Activated T-helper 2 cell treated with anti-CD3 and anti-CD28 coated beads, Interferon-gamma antibody, Interleukin-2, Interleukin-4, amounts not matched to agents 10 μg/mL and 5 μg/mL and 100 μg/mL, durations not matched to agents 14 hours and 24 hours and 36 hours (primary cell): ENCODE measurements at places on chromosomes 12 and 14. TPM values are rescaled to one million over a fixed set of nuclear protein-coding genes. Genes with fewer than 3 reads are reported as not detected.

DNA sequence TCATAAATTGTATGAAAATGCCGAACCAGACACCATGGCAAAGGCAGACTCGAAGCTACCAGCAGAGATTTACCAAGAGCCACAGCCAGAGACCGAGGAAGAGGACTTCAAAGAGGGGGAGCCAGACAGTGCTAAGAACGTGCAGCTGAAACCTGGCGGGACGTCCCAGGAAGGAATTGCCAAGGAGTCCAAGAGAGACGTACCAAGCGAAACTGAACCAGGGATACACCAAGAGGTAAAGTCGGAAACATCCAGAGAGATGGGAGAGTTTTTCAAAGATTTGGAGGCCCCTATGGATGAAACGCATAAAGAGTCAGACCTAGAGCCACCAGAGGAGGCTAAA lies 294 bp downstream of the SAMD15 start:
- peaks cover 2% of the 10 kb centered on the region for H3K27me3 ChIP-seq
- H3K4me3 ChIP-seq = no peak overlapping the region
- peaks cover 34% of the 10 kb centered on the region for H3K4me1 ChIP-seq
- DNase-seq = no peak

GRCh38 chr14:50036211-50036610 lies 80.2 kb downstream of the VCPKMT start:
- peaks cover 49% of the 10 kb centered on the region for H3K4me1 ChIP-seq
- H3K27ac ChIP-seq = no peak overlapping the region
- no peaks in the 10 kb centered on the region for H3K27me3 ChIP-seq
- no peak for DNase-seq
- H3K36me3 ChIP-seq = peaks cover 45% of the 10 kb centered on the region

DNA sequence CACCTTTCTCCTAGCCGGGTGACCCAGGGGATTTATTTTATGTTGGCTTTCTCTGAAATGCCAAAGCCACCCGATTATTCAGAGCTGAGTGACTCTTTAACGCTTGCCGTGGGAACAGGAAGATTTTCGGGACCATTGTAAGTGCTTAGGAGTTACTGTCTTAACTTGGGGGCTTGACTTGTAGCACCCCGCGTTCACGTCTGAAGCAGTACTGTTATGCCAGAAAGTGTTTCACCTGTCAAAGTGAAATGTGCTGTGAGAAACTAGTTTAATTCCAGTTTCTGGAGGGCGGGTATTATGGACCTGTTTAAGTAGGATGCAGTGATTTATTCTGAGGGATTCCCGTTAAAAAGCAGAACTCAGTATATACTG lies 218 bp downstream of the LYSET start:
- H3K27ac ChIP-seq = peak overlapping the region; percentile 89
- peaks cover 34% of the 10 kb centered on the region for H3K36me3 ChIP-seq
- peak overlapping the region; percentile 93 for H3K4me3 ChIP-seq
- H3K4me1 ChIP-seq = peaks cover 28% of the 10 kb centered on the region
- DNase-seq = no peak

DNA sequence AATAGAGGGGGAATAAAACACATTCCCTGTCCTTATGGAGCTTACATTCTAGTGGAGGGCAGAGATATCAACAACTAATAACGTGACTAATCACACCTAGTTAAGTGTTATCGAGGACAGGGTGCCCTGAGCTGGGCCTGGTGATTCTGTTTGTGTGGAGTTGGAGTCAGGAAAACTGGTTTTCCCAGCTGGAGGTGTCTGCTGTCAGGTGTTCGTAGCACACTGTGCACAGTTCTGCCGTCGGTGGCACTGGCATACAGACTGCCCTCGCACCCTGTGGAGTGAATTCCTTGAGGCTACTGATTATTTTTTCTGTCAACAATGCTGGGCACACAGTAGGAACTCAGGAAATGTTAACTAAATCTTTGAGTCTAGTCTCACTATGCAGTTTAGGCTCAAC lies 900 bp upstream of the MTERF2 start:
- H3K4me3 ChIP-seq = no peak overlapping the region
- H3K27ac ChIP-seq = no peak overlapping the region
- H3K36me3 ChIP-seq = peaks cover 23% of the 10 kb centered on the region
- no peak for DNase-seq
- H3K4me1 ChIP-seq = peaks cover 34% of the 10 kb centered on the region
- H3K27me3 ChIP-seq = peaks cover 3% of the 10 kb centered on the region

The RNASE7 gene
- not detected in 2 replicates for total RNA-seq

The PTPRO gene
- 0.41 TPM in 1 of 2 replicates, not detected in the other for total RNA-seq

GRCh38 chr12:110176745-110177144 lies 52.6 kb downstream of the IFT81 start:
- no peak overlapping the region for H3K27ac ChIP-seq
- no peaks in the 10 kb centered on the region for H3K36me3 ChIP-seq
- H3K4me1 ChIP-seq = no peaks in the 10 kb centered on the region
- peaks cover 1% of the 10 kb centered on the region for H3K27me3 ChIP-seq
- DNase-seq = no peak
- no peak overlapping the region for H3K4me3 ChIP-seq

The MIPOL1 gene
- not detected in 2 replicates for total RNA-seq

DNA sequence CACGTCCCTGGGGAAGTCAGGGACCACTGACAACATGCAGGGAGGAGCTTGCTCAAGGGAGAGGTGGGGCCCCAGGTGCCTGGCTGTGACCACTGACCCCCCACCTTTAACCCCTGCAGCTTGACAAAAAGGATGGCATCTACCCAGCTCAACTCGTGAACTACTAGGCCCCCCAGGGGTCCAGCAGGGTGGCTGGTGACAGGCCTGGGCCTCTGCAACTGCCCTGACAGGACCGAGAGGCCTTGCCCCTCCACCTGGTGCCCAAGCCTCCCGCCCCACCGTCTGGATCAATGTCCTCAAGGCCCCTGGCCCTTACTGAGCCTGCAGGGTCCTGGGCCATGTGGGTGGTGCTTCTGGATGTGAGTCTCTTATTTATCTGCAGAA lies 26.3 kb downstream of the HIP1R start:
- H3K27me3 ChIP-seq = no peaks in the 10 kb centered on the region
- H3K4me1 ChIP-seq = no peaks in the 10 kb centered on the region
- H3K27ac ChIP-seq = no peak overlapping the region
- DNase-seq = no peak
- peaks cover 17% of the 10 kb centered on the region for H3K36me3 ChIP-seq

- H3K36me3 ChIP-seq = peaks cover 41% of the 10 kb centered on the region
- H3K27me3 ChIP-seq = no peaks in the 10 kb centered on the region
- no peak overlapping the region for H3K4me3 ChIP-seq
- DNase-seq = no peak
- H3K27ac ChIP-seq = no peak overlapping the region
These were observed 13.0 kb downstream of the NUDT4 start for GRCh38 chr12:93390549-93391297.

The HCFC2 gene
- 8.7 and 9.1 TPM in 2 replicates for total RNA-seq

DNA sequence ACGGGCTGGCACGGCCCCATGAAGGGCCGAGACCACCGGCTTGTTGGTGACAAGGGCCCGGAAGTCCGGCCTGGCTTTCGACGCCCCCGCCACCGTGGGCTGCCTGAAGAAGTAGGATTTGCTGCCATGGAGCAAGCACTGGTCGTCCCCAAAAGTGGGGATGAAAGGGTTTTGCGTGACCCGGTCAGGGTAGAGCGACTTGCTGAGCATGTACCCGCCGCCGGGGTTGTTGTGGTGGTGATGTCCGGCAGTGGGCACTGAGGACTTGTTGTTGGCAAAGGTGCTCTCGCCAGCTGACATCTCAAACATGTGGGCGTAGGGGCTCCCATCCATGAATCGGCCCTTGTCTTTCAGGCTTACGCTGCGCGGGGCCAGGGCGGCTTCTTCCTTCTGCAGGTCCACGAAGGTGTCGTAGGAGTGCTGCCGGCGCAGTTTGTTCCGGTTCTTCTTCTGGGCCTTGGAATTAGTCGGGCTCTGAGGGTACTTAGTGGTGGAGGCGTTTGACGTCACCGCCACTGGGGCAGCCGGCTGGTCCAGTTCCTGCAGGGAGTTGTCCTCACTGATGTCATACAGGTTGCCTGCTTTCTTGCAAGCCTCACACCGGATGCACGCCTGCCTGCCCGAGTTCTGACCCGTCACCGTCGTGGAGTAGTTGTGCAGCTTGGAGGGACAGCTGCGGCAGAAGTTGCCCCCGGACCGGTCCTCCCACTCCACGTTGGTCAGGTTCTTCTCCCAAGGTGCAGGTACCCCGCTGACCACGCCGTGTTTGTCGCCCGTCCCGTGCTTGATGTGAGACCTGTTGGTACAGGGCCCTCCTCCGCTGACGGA lies 366.6 kb downstream of the EMP1 start:
- no peak for DNase-seq
- no peak overlapping the region for H3K4me3 ChIP-seq
- no peaks in the 10 kb centered on the region for H3K36me3 ChIP-seq
- no peaks in the 10 kb centered on the region for H3K4me1 ChIP-seq
- no peaks in the 10 kb centered on the region for H3K27me3 ChIP-seq
- no peak overlapping the region for H3K27ac ChIP-seq

The LYZ gene
- not detected in 2 replicates for total RNA-seq

GRCh38 chr12:47945341-47945728 lies 18.1 kb upstream of the TMEM106C start:
- H3K36me3 ChIP-seq = no peaks in the 10 kb centered on the region
- H3K27me3 ChIP-seq = peaks cover 10% of the 10 kb centered on the region
- H3K27ac ChIP-seq = no peak overlapping the region
- DNase-seq = no peak
- no peak overlapping the region for H3K4me3 ChIP-seq

- H3K4me3 ChIP-seq = peak overlapping the region; percentile 0
- H3K27ac ChIP-seq = peak overlapping the region; percentile 74
- H3K4me1 ChIP-seq = peaks cover 43% of the 10 kb centered on the region
- peaks cover 3% of the 10 kb centered on the region for H3K36me3 ChIP-seq
These were observed 2.7 kb upstream of the RABGGTA start for GRCh38 chr14:24274101-24274543.

GRCh38 chr12:112183141-112184021 lies 58.0 kb downstream of the TRAFD1 start:
- no peak overlapping the region for H3K4me3 ChIP-seq
- peaks cover 31% of the 10 kb centered on the region for H3K36me3 ChIP-seq
- no peak for DNase-seq
- peaks cover 11% of the 10 kb centered on the region for H3K4me1 ChIP-seq
- H3K27me3 ChIP-seq = no peaks in the 10 kb centered on the region

DNA sequence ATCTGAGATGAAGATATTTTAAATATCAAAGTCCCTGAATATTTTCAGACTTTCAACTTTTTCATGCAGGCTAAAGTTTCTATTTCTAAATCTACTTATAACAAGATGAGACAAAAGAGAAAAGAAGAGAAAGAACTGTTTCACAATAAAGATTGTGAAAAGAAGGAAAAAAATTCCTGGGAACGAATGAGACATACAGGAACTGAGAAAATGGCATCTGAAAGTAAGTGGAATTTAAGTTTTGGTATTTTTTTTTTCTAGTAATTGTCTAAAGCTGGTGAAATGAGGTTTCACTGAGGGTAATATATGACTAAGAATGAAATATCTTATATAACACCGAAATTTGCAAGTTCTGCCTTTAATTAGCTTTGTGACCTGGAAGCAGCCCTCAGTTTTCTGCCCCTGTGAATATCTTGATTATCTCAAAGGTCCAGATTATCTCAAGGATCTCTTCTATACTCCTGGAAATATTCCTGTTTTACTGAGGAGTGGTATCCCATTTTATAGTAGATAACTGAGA lies 55.7 kb upstream of the PRPF39 start:
- peaks cover 4% of the 10 kb centered on the region for H3K36me3 ChIP-seq
- no peak overlapping the region for H3K4me3 ChIP-seq
- no peaks in the 10 kb centered on the region for H3K27me3 ChIP-seq
- peaks cover 3% of the 10 kb centered on the region for H3K4me1 ChIP-seq
- DNase-seq = no peak

The CSRP2 gene
- total RNA-seq = 0.84 and 3.5 TPM in 2 replicates

GRCh38 chr14:73264080-73264884 lies 27.0 kb downstream of the PAPLN start:
- H3K27ac ChIP-seq = no peak overlapping the region
- no peaks in the 10 kb centered on the region for H3K36me3 ChIP-seq
- H3K27me3 ChIP-seq = peaks cover 3% of the 10 kb centered on the region
- H3K4me3 ChIP-seq = no peak overlapping the region

DNA sequence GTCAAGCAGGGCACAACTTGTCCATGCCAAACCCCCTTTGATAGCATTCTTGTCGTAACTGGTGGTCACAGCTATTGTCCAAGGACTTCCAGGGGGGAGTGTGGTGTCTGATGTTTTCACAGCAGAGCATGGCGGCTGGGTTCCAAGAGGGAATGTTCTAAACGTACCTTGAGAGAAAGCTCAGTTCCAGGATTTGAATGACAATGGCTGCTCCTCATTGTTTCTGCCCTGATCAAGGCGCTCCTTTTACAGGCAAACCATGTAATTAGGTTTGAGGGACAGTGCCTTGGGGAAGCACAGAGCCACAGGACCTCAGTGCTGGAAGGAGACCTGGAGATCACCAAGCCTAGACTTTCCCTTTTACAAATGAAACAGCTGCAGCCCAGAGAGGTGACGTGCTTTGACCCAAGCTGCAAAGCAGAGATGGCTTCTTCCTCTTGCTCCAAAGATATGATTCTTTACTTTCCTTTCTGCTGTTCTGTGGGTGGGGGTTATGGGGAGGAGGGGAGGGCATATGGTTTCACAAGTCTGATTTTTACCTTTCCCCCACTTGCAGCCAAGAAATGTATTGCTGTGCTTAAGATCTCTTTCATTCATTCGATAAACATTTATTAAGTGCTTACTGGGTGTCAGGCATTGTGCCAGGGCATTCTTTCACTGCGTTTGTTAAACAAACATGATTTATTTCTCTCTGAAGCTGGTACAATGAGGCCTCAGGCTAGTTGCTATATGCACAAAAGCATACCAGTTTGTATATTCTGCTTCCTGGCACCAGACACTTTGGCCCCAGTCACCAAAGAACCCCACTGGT lies 172.8 kb downstream of the KTN1 start:
- H3K27me3 ChIP-seq = peaks cover under 1% of the 10 kb centered on the region
- H3K4me1 ChIP-seq = no peaks in the 10 kb centered on the region
- H3K4me3 ChIP-seq = no peak overlapping the region
- H3K27ac ChIP-seq = no peak overlapping the region
- no peaks in the 10 kb centered on the region for H3K36me3 ChIP-seq
